ENCODE measurements at places on chromosomes 1 and 21.

- DNase-seq: no peak
Measured at GRCh38 chr1:16138772-16139221, 17.1 kb downstream of the EPHA2 start.

DNA sequence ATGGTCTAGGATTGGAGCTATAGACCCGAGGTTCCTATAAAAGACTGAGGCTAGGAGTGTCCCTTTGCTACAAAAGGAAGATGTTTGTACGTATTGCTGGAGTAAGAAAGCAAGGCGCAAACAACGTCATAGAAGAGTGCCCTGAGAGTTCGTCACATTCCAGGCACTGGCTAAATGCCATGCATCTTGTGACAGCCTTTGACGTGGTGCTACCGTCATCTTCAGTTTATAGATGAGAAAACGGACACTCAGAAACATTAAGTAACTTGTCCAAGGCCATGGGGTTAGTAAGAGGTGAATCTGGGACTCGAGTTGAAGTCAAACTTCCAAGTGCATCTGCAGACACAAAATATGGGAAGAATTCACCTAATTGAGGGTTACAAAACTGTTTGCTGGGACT, 104.2 kb upstream of the SLC45A1 start:
- no peak for DNase-seq

GRCh38 chr21:31922881-31923280, 50.1 kb downstream of the HUNK start:
- DNase-seq: no peak

DNA sequence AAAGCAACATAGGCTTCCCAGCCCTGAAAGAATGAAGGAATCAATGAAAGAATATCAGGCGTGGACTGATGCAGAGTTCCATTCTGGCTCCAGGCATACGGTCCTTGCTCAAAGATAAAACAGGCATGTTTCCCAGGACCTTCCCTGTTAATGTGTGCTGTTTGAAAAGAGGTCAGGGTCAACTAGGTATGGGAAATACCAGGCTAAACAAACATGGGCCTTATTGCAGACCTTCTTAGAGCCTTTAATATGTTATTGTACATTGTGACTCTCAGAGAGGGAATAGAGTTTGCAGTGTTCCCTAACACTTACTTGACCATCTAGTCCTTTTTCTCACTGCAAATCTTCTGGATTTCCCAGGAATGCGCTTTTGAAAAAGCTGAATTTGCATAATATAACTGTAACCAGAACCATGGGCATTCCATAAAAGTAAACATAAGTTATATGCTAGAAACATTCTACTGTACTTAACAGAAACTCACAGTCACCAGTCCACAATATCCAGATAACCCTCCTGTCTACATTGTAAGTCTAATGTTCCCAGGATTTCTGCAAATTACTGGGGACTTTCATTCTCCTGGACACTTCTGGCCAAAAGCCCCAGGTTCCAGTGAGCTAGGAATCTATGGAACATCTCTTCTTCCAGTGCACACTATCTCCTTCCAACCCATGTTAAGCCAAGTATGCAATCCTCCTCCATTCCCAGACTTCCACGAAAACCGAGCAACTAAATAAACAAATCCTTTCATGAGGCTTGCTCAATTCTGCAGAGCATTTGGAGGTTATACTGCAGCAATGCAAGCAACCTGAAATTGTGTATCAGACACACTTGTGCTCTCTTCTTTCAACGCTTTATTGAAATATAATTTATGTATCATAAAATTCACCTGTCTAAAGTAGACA, 486.6 kb downstream of the SETD4 start:
- DNase-seq: no peak

Measured in activated CD8-positive, alpha-beta memory T cell treated with anti-CD3 and anti-CD28 coated beads for 48 hours (primary cell).